ENCODE measurements at places on chromosomes 4 and X. TPM values are rescaled to one million over a fixed set of nuclear protein-coding genes. Genes with fewer than 3 reads are reported as not detected.

- peaks cover 51% of the 10 kb centered on the region for H3K4me1 ChIP-seq
- H3K27me3 ChIP-seq: no peaks in the 10 kb centered on the region
- no peaks in the 10 kb centered on the region for H3K36me3 ChIP-seq
- H3K27ac ChIP-seq: peak overlapping the region; percentile 78
- H3K4me3 ChIP-seq: no peak overlapping the region
These were observed 52.5 kb upstream of the TADA2B start for GRCh38 chr4:6990661-6991060.

The DSPP gene
- total RNA-seq: not detected

The PABPC1L2B gene
- total RNA-seq: not detected

The UGT2B17 gene
- total RNA-seq: not detected

The GDPD2 gene
- total RNA-seq: not detected

GRCh38 chr4:4271912-4272311, 18.0 kb downstream of the LYAR start:
- H3K27me3 ChIP-seq: no peaks in the 10 kb centered on the region
- H3K27ac ChIP-seq: no peak overlapping the region
- H3K4me3 ChIP-seq: no peak overlapping the region

DNA sequence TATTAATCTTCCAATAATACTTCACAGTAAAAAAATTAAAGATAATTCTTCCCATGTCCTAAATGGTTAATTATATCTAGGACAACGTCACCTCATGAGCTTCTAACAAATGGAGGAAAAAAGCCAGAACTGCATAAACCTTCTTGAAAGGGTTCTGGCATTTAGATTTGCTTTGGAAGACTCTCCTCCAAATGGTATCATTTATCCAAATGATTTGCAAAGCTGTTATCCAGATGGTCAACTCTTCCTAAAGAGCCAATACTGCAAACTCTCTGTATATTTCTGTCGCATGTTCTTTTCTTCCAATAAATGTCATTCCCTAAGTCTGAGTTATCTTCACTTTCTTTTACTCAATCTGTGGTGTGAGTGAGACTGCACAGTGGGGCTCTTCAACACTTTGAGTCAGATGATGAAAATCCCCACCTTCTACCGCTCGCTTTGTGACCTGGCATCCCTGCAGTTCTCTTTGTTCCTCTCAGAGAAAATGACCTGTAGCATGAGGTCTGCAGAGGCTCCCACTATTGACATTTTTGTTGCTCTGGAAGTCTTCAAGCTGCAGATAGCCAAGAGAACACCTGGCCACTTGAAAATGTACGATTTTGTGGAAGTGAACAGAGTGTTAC, 52.9 kb downstream of the TMEM150C start:
- H3K4me3 ChIP-seq: no peak overlapping the region
- H3K27ac ChIP-seq: no peak overlapping the region
- no peak for DNase-seq
- H3K27me3 ChIP-seq: no peaks in the 10 kb centered on the region
- no peaks in the 10 kb centered on the region for H3K36me3 ChIP-seq

- H3K27ac ChIP-seq: peak overlapping the region; percentile 27
- no peak for DNase-seq
- no peaks in the 10 kb centered on the region for H3K36me3 ChIP-seq
- H3K4me3 ChIP-seq: no peak overlapping the region
- H3K27me3 ChIP-seq: no peaks in the 10 kb centered on the region
These were observed 227.2 kb downstream of the ANK2 start for GRCh38 chr4:113276464-113277170.

DNA sequence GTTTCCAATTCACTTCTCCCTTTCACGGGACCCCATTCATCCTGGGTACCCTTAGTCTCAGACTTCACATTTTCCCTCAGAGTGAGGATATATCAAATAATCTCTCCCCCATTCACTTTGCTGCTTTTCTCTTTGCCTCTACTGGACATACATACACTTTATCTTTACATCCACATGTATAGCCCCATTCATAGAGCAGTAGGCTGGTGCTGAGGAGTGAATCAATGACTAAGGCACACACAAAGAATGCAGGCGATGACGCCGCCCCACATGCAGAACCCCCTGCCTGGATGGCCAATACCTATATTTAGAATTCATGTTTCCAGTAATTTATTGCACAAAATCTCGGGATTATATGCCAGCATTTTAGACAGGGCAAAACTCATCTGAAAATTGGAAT, 554.3 kb upstream of the TENM3 start:
- H3K4me3 ChIP-seq: no peak overlapping the region
- DNase-seq: no peak
- no peaks in the 10 kb centered on the region for H3K27me3 ChIP-seq
- H3K27ac ChIP-seq: no peak overlapping the region
- H3K36me3 ChIP-seq: no peaks in the 10 kb centered on the region

The SATL1 gene
- total RNA-seq: not detected

DNA sequence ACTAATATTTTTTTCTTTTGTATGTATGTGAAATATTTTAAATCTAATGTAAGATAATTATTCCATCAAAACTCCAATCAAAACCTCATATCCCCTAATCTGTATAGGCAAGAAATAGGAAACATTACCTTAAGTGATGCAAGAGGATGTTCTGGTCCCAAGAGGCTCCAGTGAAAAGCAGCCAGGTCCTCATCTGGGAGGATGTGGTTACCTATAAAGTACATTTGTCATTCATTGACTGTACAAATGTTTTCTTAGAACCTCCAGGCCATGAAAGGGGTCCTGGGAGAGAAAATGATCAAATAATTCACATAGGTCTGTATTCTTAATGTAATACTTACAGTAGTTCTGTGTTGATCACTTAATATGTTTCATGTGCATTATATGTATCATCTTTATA, 25.5 kb downstream of the FAM120C start:
- DNase-seq: no peak
- H3K4me1 ChIP-seq: no peaks in the 10 kb centered on the region
- H3K36me3 ChIP-seq: peaks cover 45% of the 10 kb centered on the region

GRCh38 chr4:74428276-74428675, 16.7 kb upstream of the AREG start:
- no peak overlapping the region for H3K4me3 ChIP-seq
- H3K4me1 ChIP-seq: no peaks in the 10 kb centered on the region
- H3K36me3 ChIP-seq: no peaks in the 10 kb centered on the region
- no peak overlapping the region for H3K27ac ChIP-seq
- no peaks in the 10 kb centered on the region for H3K27me3 ChIP-seq

GRCh38 chr4:119932277-119932676, 134.4 kb downstream of the MAD2L1 start:
- no peaks in the 10 kb centered on the region for H3K36me3 ChIP-seq
- H3K27ac ChIP-seq: no peak overlapping the region
- H3K4me3 ChIP-seq: no peak overlapping the region
- no peaks in the 10 kb centered on the region for H3K4me1 ChIP-seq
- no peak for DNase-seq

The RAB39B gene
- total RNA-seq: 0.08 TPM

DNA sequence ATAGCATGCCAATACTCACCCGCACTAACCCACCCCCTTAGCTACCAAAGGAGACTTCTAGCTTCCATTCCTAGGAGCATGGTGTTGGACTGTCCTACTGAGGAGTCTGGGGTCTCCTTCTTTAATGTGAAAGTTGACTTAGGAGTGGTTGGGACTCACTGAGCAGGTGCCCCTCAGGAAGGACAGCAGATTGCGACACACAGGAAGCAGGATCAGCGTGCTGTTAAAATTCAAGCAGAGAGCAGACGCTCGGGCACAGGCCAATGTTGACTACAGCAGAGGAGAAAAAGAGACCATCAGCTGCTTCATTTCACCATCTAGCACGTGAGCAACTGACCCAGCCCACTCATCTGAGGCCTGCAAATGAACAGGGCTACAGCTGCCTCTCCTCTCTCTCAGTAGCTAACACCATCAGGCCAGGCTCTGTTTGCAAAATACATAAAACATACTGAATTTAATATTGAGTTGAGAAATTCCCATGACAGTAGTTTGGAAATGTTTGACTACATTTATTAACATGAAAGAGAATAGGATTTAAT, 10.8 kb downstream of the NOX1 start:
- peaks cover 6% of the 10 kb centered on the region for H3K4me1 ChIP-seq
- no peaks in the 10 kb centered on the region for H3K36me3 ChIP-seq
- no peak overlapping the region for H3K27ac ChIP-seq
- no peak for DNase-seq
- H3K4me3 ChIP-seq: no peak overlapping the region
- no peaks in the 10 kb centered on the region for H3K27me3 ChIP-seq

The SASH3 gene
- 3.9 TPM for total RNA-seq

GRCh38 chr4:185993328-185993973, 75.5 kb upstream of the TLR3 start:
- no peaks in the 10 kb centered on the region for H3K36me3 ChIP-seq
- DNase-seq: no peak
- H3K27ac ChIP-seq: no peak overlapping the region
- H3K27me3 ChIP-seq: no peaks in the 10 kb centered on the region
- H3K4me1 ChIP-seq: no peaks in the 10 kb centered on the region

DNA sequence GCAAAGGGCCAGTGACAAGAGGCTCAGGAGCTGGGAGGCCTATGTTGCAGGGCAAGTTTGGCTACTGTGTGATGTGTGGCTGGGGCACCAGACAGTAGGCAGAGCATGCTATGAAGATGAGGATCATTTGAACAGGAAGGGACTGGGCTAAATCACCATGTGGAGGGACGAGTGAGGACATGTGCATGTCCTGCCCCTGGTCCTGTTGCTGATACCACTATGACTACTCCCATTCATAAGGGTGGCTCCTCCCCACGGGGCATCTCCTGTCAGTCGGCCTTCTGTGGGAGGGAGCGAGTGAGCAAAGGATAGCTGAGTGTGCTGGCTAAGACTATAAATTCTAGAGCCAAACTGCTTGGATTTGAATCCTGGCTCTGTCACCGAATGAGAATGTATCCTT, 139.2 kb downstream of the TMEM164 start:
- H3K27ac ChIP-seq: peak overlapping the region; percentile 53
- H3K36me3 ChIP-seq: no peaks in the 10 kb centered on the region
- no peaks in the 10 kb centered on the region for H3K27me3 ChIP-seq
- no peak overlapping the region for H3K4me3 ChIP-seq
- DNase-seq: no peak
- H3K4me1 ChIP-seq: peaks cover 50% of the 10 kb centered on the region

- DNase-seq: no peak
- H3K36me3 ChIP-seq: no peaks in the 10 kb centered on the region
- no peak overlapping the region for H3K4me3 ChIP-seq
- H3K27ac ChIP-seq: no peak overlapping the region
- H3K27me3 ChIP-seq: no peaks in the 10 kb centered on the region
- H3K4me1 ChIP-seq: no peaks in the 10 kb centered on the region
These were observed 18.2 kb upstream of the VCX2 start for GRCh38 chrX:8189096-8189830.

- no peak within 1 kb of the TSS for H3K4me3 ChIP-seq
- peaks cover 12% of the 10 kb centered on the region for H3K4me1 ChIP-seq
- no peaks in the 10 kb centered on the region for H3K27me3 ChIP-seq
- H3K27ac ChIP-seq: no peak within 1 kb of the TSS
- no peak for DNase-seq
These were observed at the start of gene CXCL9 for GRCh38 chr4:76007089-76007862. TSS of gene CXCL9 (minus strand) at chr4:76007509. CDS start at chr4:76007449, 60 bp downstream.

The TBX22 gene
- total RNA-seq: not detected

GRCh38 chrX:19342331-19342906, 1.3 kb upstream of the PDHA1 start:
- peak overlapping the region; percentile 92 for H3K27ac ChIP-seq
- H3K27me3 ChIP-seq: no peaks in the 10 kb centered on the region
- no peak for DNase-seq
- H3K36me3 ChIP-seq: no peaks in the 10 kb centered on the region
- peaks cover 30% of the 10 kb centered on the region for H3K4me1 ChIP-seq

GRCh38 chr4:110823251-110823650, 200.4 kb upstream of the PITX2 start:
- no peaks in the 10 kb centered on the region for H3K36me3 ChIP-seq
- no peak overlapping the region for H3K27ac ChIP-seq
- H3K27me3 ChIP-seq: no peaks in the 10 kb centered on the region
- no peak for DNase-seq
- no peaks in the 10 kb centered on the region for H3K4me1 ChIP-seq
- H3K4me3 ChIP-seq: no peak overlapping the region

The ARX gene
- not detected for total RNA-seq

The LEF1 gene
- 13.9 TPM for total RNA-seq

The CENPVL3 gene
- total RNA-seq: not detected

The VEGFC gene
- 3.8 TPM for total RNA-seq

The F9 gene
- total RNA-seq: not detected

The CXCL6 gene
- 10.1 TPM for total RNA-seq

DNA sequence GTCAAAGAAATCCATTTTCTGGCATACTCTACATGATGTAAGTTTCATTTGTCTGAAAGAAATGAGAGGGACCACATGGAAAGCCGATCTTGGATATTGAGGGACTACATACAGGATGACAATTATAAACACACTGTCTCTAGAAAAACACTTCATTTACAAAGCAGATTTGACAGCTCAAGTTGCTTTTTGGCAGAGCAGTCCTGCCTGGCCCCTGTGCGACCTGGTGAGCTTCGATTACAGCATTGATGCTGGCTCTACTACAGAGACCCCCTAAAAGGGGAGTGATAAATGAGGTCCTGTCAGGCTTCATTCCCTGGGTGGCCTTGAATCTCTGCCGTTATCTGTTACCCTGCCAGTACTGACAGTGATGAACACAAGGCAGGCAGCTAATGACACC, 215.2 kb upstream of the NOCT start:
- no peaks in the 10 kb centered on the region for H3K4me1 ChIP-seq
- H3K36me3 ChIP-seq: no peaks in the 10 kb centered on the region
- DNase-seq: no peak
- no peaks in the 10 kb centered on the region for H3K27me3 ChIP-seq

DNA sequence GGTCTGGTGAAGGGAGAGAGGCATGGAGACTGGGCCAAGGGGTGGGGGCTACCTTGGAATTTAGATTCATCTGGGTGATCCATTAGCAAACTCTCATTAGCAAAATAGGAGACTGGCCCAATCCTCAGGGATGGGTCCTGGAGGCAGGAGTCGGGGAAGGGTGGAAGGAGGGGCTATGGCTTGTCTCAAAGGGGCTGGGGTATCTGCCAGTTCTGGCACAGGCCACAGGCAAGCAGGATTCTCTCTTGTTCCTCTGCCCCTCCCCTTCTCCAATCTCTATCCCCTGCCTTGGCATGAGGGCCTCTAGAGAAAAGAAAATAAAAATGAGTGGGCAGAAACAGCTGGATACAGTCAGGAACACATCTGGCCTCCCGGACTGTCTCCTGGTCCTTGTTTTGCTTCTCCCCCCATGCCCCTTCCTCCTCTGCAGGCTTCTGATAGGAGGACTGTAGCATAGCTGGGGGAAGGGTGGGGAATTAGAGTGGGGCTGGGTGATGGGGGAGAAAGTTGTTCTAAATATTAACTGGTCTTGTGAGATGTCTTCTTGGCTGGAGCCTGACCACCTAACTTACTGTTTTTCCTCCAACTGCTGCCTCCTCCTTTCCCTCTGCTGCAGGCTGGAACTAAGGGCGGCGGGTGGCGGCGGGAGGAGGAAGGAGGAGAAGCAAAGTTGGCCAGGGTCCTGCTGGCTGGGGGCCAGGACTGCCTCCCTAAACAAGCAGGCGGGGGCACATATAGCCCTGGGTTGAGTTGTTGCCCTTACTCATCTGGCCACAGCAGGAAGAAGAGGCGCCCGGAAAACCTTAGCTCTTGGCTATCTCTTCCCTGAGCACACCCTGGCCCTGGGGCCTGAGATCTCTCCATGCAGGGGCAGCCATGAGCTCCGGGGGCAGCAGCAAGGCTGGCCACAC, 53.3 kb upstream of the LAS1L start:
- H3K4me1 ChIP-seq: peaks cover 2% of the 10 kb centered on the region
- peak overlapping the region; percentile 57 for H3K27ac ChIP-seq
- no peak for DNase-seq
- H3K27me3 ChIP-seq: no peaks in the 10 kb centered on the region
- H3K36me3 ChIP-seq: no peaks in the 10 kb centered on the region

The FHIP1A gene
- total RNA-seq: 23.5 TPM

The DCAF4L1 gene
- total RNA-seq: 0.38 TPM

The PCYT1B gene
- 1.1 TPM for total RNA-seq

The MSL3 gene
- 14.2 TPM for total RNA-seq

The PDGFC gene
- 22.1 TPM for total RNA-seq

Measured in esophagus squamous epithelium (tissue), 5 donors.